ENCODE measurements at places on chromosomes 16 and 17. TPM values are rescaled to one million over a fixed set of nuclear protein-coding genes. Genes with fewer than 3 reads are reported as not detected.
A peak's percentile ranks its signal among the peaks of the same experiment; 100 is the strongest.

Gene CACNG3
- total RNA-seq, result not detected

Gene MYH3
- 5.6 TPM for total RNA-seq

Gene DERL2
- total RNA-seq, result 47.3 TPM

DNA sequence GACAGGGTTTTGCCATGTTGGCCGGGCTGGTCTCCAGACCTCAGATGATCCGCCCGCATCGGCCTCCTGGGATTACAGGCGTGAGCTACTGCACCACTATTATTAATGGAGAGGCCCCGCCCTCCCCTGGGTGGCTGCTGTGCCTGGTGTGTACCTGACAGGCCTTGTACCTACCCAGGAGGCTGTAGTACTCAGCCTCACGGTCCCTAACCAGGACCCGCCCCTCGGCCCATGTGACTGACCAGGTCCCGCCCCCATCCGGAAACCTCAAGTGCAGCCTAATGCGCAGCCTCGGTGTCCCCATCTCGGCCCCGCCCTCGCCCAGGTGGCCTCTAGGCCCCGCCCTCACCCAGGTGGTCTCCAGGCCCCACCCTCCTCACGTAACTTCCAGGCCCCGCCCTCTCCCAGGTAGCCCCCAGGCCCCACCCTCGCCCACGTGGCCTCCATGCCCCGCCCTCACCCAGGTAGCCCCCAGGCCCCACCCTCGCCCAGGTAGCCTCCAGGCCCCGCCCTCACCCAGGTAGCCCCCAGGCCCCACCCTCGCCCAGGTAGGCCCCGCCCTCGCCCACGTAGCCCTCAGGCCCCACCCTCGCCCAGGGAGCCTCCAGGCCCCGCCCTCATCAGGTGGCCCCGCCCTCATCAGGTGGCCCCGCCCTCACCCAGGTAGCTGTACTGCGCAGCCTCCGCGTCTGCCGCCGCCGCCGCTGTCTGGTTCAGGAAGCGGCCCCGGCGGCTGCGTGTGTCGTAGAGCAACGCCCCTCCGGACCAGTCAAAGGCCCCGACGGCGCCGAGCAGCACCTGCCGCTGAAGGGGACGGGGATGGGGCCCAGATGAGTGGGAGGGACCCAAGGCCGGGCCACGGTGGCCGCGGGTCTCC is 31.0 kb downstream of the HASPIN start:
- no peak overlapping the region for H3K4me3 ChIP-seq
- no peak overlapping the region for H3K27ac ChIP-seq
- no peaks in the 10 kb centered on the region for H3K27me3 ChIP-seq
- no peaks in the 10 kb centered on the region for H3K4me1 ChIP-seq

GRCh38 chr17:80182845-80183223 is 13.0 kb downstream of the CARD14 start:
- no peak overlapping the region for H3K27ac ChIP-seq
- no peak overlapping the region for H3K4me3 ChIP-seq
- no peaks in the 10 kb centered on the region for H3K36me3 ChIP-seq
- H3K27me3 ChIP-seq, result no peaks in the 10 kb centered on the region
- DNase-seq, result no peak

Gene TOM1L1
- 38.2 TPM for total RNA-seq

GRCh38 chr17:55233840-55234239 is 30.9 kb upstream of the HLF start:
- H3K27ac ChIP-seq, result no peak overlapping the region
- H3K36me3 ChIP-seq, result no peaks in the 10 kb centered on the region
- no peaks in the 10 kb centered on the region for H3K4me1 ChIP-seq
- no peaks in the 10 kb centered on the region for H3K27me3 ChIP-seq
- H3K4me3 ChIP-seq, result no peak overlapping the region

Gene TPSB2
- 17.0 TPM for total RNA-seq

DNA sequence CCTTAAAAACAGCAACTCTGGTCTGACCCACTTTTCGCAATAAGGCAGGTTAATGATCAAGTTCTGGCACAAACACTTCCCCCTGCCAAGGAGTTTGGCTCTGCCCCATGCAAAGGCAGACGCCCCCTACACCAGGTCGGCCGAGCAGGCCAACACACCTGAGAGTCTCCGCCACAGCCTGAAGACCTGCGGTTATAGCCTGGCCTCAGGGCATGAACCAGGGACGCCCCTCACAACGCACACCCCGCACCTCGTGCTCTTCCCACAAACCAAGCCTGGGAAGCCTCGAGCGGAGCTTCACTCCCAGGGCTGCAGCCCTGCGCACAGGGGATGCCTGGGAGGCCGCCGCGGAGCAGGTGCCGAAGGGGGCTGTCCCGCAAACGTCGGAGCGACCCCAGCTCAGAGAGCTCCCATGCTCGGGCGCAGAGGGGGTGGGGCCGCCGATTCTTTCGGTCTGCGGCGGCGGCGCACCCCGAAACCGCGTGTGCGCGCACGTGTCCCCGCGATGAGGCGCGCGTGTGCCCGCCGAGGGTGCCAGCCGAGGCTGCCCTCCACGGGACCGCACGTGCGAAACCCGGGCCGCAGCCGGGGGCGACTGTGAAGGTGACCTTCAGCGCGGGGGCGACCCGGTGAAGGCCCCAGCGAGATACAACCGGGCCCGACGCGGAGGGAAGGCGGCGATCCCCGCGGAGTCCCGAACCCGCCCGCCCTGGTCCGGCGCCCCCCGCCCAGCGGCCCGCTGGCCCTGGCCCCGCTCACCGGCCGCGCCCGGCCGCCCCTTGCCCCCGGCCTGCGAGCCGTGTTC is 559 bp downstream of the CLUH start:
- no peaks in the 10 kb centered on the region for H3K36me3 ChIP-seq
- no peaks in the 10 kb centered on the region for H3K27me3 ChIP-seq
- H3K4me1 ChIP-seq, result no peaks in the 10 kb centered on the region
- peak; percentile 52 for DNase-seq
- H3K4me3 ChIP-seq, result peak overlapping the region; percentile 82

Gene BEAN1
- total RNA-seq, result 0.16 TPM

DNA sequence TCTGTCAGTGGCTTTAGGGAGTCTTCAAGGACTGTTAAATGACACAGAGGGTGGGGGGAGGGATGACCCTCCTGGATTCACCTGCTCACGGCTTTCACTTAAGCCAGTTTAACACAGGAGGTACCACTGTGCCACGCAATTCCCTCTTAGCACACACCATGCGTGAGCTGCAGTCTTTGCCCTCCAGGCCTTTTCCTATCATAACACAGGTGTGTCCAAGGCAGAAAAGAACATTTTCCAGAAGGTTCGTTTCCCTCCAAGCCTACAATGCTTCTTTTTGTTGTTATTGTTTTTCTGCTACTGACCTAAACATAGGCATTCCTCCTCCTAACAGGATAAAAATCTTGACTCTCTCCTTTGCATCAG is 1.1 kb downstream of the ZFHX3 start:
- DNase-seq, result no peak
- H3K4me1 ChIP-seq, result peaks cover 16% of the 10 kb centered on the region
- H3K4me3 ChIP-seq, result peak overlapping the region; percentile 79

- H3K27me3 ChIP-seq, result no peaks in the 10 kb centered on the region
- no peak overlapping the region for H3K4me3 ChIP-seq
- no peak for DNase-seq
- H3K36me3 ChIP-seq, result no peaks in the 10 kb centered on the region
- no peaks in the 10 kb centered on the region for H3K4me1 ChIP-seq
Observed at GRCh38 chr17:2841606-2842005, 45.4 kb downstream of the RAP1GAP2 start.

All from aorta (tissue), 5 donors.